ENCODE measurements at places on chromosomes 3 and 15.

- peak; percentile 99 for DNase-seq
Observed at GRCh38 chr3:120093911-120094775, at the start of gene GSK3B. Gene GSK3B (minus strand): TSS chr3:120094447. CDS start chr3:120093434, 1,013 bp downstream.

- DNase-seq, result no peak
Observed at GRCh38 chr3:118511402-118511801, 523.2 kb downstream of the IGSF11 start.

GRCh38 chr3:39261726-39262125, 18.1 kb downstream of the CX3CR1 start:
- no peak for DNase-seq

GRCh38 chr3:34364335-34364734, 565.9 kb downstream of the PDCD6IP start:
- DNase-seq, result no peak

- no peak for DNase-seq
Observed at GRCh38 chr15:46556559-46557379, 921.9 kb downstream of the SQOR start.

DNA sequence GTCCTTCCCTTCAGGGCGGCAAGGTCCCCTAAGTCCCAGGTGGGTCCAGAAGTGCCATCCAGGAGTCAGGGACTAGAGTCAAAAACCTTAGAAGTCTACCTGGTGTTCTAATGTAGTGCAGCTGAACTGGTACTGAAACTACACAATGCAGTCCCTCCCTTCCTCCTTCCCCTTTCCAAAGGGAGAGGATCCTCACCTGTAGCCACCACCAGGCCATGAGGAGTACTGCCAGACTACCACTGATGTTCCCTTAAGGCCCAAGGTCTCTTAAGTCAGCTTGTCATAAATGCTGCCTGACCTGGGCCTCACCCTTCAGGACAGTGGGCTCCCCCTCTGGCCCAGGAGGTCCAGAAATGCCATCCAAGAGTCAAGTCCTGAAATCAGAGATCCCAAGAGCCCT, 98.9 kb downstream of the ULK4 start:
- no peak for DNase-seq

DNA sequence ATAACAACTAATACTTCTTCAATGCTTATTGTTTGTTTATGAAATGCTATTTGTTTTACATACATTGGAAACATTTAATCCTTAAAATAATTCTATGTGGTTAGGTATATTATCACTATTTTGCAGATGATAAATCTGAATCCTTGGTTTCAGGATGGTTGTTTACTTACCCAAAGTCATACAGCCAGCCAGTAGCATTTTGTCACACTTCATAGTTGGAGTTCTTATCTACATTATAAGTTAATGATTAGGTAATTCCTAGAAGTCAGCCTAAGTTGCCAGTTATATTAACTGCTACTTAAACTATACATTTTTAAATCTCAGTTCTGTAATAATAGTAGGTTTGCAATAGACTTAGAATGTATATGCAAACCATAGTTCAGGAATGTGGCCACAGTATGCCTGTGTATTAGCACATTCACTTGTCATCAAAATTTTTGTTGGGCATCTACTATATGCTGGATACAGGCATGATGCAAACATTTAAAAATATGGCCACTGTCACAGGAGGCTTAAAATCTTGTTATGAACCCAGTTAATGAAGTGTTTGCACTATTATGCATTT, 187.9 kb downstream of the UBE2E2 start:
- DNase-seq, result no peak

- DNase-seq, result no peak
Observed at GRCh38 chr3:190338717-190339116, 16.5 kb upstream of the CLDN1 start.

Measured in stimulated activated CD8-positive, alpha-beta memory T cell treated with anti-CD3 and anti-CD28 coated beads, Interleukin-2, amount 100 ng/mL, for 1 hour (primary cell).